ENCODE measurements at places on chromosomes 3 and 15. TPM values are rescaled to one million over a fixed set of nuclear protein-coding genes. Genes with fewer than 3 reads are reported as not detected.

DNA sequence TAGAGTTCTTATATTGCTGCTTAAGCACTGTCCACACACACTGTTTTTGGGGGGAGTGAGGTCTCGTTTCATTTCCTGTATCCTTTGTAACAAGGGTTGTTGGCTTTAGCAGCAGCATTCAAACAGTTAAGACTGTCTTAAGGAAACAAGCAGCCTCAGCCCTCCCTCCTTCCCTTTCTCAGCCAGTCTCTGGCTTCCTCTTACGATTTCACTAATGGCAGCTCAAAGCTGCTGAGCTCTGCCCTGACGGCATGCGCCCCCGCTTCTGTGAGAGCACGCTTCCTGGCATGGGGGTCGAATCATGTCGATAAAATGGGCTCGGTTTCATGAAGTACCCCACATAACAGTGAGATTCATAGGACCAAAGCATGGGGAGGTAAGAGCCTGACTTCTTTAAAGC lies 105.0 kb downstream of the KLHL25 start:
- H3K27ac ChIP-seq: peak overlapping the region; percentile 64
- H3K4me3 ChIP-seq: peak overlapping the region; percentile 41
- no peaks in the 10 kb centered on the region for H3K27me3 ChIP-seq
- peaks cover 69% of the 10 kb centered on the region for H3K36me3 ChIP-seq

DNA sequence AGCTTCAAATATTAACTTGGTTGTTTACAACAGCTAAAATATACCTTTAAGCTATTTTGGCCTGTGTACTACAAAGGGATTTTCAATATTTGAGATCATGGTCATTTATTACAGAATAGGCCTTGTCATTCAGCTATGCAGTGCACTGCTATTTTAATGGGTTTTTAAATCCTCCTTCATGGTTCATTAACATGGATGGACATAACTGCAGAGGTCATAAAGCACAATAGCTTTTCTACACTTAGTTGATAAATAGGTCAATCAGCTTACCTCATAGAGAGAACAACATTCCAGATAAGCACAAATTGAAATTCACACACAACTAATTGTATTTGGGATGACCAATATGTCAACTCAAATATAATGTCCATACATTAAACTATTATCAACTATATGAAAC lies 403.7 kb downstream of the CNTN3 start:
- no peak overlapping the region for H3K4me3 ChIP-seq
- H3K27ac ChIP-seq: no peak overlapping the region
- H3K36me3 ChIP-seq: no peaks in the 10 kb centered on the region
- DNase-seq: no peak

DNA sequence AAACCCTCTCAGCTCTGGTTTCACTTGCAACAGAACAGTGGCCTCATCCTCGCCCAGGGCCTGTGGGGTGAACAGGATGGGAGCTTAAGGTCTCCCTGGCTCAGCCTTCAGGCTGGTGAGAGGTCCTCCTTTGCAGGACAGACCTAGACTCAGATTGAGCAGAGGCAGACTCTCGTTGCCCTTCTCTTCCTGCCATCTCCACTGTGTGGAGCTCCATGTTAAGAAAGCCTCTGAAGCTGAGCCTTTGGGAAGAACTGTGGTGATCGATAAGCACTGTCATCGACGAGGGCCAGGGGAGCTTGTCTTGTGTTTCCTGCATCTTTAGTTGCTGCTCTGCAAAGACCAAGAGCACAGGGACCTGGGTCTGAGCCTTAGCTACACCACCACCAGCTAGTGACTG lies 37.8 kb upstream of the GRIP2 start:
- no peak overlapping the region for H3K27ac ChIP-seq
- H3K4me1 ChIP-seq: no peaks in the 10 kb centered on the region
- no peak overlapping the region for H3K4me3 ChIP-seq

DNA sequence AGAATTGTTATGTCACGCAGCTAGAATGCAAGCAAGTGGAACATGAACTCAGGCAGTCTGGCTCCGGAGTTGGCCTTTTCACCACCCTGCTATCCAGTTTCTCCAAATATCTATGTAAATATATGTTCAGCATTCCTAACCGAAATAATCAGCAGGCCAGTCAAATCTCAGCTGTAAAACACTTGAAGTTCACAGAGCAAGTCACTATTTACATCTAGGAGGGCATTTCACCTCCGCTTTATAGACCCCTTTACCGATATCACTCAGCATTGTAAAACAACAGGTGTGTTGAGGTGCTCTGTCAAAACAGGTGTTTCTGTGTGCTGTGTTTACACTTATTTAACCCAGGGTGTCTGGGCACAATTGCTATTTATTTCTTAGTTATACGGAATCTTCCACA lies 12.2 kb upstream of the HES1 start:
- H3K36me3 ChIP-seq: no peaks in the 10 kb centered on the region
- H3K4me3 ChIP-seq: no peak overlapping the region
- no peaks in the 10 kb centered on the region for H3K27me3 ChIP-seq

- no peak for DNase-seq
- H3K27me3 ChIP-seq: no peaks in the 10 kb centered on the region
- no peak overlapping the region for H3K27ac ChIP-seq
- H3K4me3 ChIP-seq: no peak overlapping the region
- H3K36me3 ChIP-seq: no peaks in the 10 kb centered on the region
- H3K4me1 ChIP-seq: no peaks in the 10 kb centered on the region
Observed at GRCh38 chr3:186991470-186991869, 61.1 kb downstream of the ST6GAL1 start.

GRCh38 chr3:43326891-43327581 lies 40.7 kb downstream of the SNRK start:
- H3K4me3 ChIP-seq: no peak overlapping the region
- H3K27ac ChIP-seq: peak overlapping the region; percentile 5
- H3K27me3 ChIP-seq: no peaks in the 10 kb centered on the region
- DNase-seq: no peak

- no peaks in the 10 kb centered on the region for H3K27me3 ChIP-seq
- no peak for DNase-seq
- no peak overlapping the region for H3K4me3 ChIP-seq
- H3K36me3 ChIP-seq: no peaks in the 10 kb centered on the region
- peak overlapping the region; percentile 18 for H3K27ac ChIP-seq
- peaks cover 76% of the 10 kb centered on the region for H3K4me1 ChIP-seq
Observed at GRCh38 chr3:136954980-136955780, 2.6 kb upstream of the IL20RB start.

- H3K27me3 ChIP-seq: no peaks in the 10 kb centered on the region
- peak overlapping the region; percentile 92 for H3K4me3 ChIP-seq
- no peaks in the 10 kb centered on the region for H3K36me3 ChIP-seq
- H3K4me1 ChIP-seq: peaks cover 19% of the 10 kb centered on the region
- H3K27ac ChIP-seq: peak overlapping the region; percentile 86
Observed at GRCh38 chr15:52529341-52529924, 753 bp upstream of the MYO5A start.

DNA sequence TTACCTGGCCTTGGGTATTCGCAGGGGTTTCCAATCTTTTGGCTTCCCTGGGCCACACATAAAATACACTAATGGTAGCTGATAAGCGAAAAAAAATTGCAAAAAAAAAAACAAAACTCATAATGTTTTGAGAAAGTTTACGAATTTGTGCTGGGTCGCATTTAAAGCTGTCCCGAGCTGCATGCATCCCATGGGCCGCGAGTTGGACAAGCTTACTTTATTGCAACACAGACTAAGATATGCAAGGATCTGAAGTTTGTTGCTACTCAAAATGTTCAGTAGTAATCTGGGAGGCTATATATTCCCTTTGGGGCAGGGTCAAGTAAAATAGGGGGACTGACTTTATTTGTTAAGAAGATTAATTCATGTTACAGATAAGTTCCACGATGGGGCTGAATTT lies 247.9 kb downstream of the CD47 start:
- no peak for DNase-seq
- H3K27me3 ChIP-seq: no peaks in the 10 kb centered on the region
- no peaks in the 10 kb centered on the region for H3K36me3 ChIP-seq
- no peak overlapping the region for H3K27ac ChIP-seq
- no peaks in the 10 kb centered on the region for H3K4me1 ChIP-seq

DNA sequence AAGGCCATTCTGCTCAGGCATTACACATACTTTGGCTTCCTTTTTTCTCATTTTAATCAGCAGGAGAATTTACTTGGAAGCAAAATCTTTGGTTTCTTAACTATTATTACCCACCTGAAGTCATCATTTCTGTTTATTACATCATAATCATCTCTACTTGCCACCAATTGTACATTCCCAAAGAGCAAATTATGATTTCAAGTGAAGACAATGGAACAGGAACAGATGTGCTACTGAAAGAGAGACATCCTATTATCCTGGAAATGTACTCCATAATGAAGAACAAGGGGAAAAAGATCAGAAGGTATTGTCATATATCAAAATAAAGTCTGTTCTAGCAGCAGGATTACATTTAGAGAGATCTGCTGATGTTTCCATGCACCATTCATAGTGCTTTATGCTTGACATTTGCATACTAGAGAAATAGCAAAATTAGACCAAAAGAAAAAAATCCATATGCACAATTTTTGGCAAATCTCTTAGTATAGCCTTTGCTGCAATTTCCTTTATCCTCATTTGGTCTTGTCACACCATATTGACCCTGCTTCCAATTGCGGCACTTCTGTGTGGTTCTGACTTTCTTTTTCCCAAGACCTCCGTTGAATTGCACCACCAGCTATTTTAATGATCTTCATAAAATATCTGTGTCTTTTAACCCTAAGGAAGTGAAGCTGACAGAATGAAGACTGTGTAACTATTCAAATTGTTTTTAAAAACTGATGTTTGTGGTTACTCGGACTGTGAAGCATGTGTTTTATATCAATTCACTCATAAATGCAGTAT lies 683.8 kb downstream of the ZNF385D start:
- H3K36me3 ChIP-seq: no peaks in the 10 kb centered on the region
- H3K27ac ChIP-seq: no peak overlapping the region
- H3K27me3 ChIP-seq: no peaks in the 10 kb centered on the region
- H3K4me3 ChIP-seq: no peak overlapping the region
- H3K4me1 ChIP-seq: no peaks in the 10 kb centered on the region
- DNase-seq: no peak

DNA sequence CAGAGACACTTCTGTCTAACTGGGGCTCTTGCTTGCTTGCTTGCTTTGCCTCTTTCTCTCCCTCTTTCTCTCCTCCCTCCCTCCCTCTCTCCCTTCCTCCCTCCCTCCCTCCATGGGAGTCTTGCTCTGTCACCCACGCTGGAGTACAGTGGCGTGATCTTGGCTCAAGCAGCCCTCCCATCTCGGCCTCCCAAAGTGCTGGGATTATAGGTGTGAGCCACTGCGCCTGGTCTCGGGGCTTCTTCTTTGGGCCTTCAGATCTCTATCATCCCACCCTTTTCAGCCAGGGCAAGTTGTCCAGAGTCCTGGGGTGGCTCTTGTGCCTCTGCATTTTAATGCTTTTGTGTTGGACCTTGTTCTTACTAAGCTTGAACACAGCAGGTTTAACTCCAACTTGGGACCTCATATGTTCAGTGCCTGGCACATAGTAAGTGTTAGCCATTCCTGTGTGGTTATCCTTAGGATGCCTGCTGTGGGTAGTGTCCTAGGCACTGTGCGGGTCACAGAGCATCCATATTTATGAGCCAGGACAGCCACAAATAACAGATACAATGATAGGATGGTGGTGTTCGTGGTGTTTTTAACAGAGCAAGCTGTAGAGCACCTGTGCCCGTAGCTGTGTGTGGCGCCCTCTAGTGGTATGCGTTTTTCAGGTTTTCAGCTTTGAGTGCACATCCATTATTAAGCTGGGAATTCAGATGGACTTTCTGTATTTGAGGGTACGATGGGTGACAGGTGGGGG lies 75.1 kb downstream of the CCK start:
- DNase-seq: peak; percentile 77
- no peaks in the 10 kb centered on the region for H3K27me3 ChIP-seq
- no peak overlapping the region for H3K4me3 ChIP-seq
- peaks cover 62% of the 10 kb centered on the region for H3K36me3 ChIP-seq
- peaks cover 8% of the 10 kb centered on the region for H3K4me1 ChIP-seq

- H3K27ac ChIP-seq: no peak overlapping the region
- peaks cover 3% of the 10 kb centered on the region for H3K27me3 ChIP-seq
- no peak overlapping the region for H3K4me3 ChIP-seq
Observed at GRCh38 chr3:44289882-44290462, 48.3 kb downstream of the TOPAZ1 start.

- H3K4me3 ChIP-seq: no peak overlapping the region
- no peaks in the 10 kb centered on the region for H3K27me3 ChIP-seq
- no peaks in the 10 kb centered on the region for H3K36me3 ChIP-seq
- H3K27ac ChIP-seq: no peak overlapping the region
- no peak for DNase-seq
Observed at GRCh38 chr3:197407526-197407925, 109.1 kb upstream of the DLG1 start.

DNA sequence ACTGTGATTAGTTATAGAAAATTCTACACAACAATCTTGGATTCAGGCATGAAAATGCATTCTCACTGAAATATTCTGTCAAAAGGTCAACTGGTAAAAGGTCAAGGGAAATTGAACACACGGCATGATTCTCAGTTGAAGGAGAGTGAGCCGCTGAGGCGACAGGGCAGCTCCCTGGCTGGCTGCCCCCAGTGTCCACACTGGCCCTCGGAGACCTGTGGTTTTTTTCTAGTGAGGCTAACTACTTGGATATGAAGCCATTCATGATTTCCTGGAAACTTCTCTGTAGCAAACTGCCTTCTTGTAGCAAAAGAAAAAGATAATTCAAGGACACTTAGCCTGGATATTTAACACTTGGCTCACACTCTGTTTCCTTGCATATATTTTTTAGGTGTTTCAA lies 37.2 kb downstream of the AADACL2 start:
- DNase-seq: peak; percentile 64
- no peaks in the 10 kb centered on the region for H3K27me3 ChIP-seq
- H3K27ac ChIP-seq: peak overlapping the region; percentile 57

DNA sequence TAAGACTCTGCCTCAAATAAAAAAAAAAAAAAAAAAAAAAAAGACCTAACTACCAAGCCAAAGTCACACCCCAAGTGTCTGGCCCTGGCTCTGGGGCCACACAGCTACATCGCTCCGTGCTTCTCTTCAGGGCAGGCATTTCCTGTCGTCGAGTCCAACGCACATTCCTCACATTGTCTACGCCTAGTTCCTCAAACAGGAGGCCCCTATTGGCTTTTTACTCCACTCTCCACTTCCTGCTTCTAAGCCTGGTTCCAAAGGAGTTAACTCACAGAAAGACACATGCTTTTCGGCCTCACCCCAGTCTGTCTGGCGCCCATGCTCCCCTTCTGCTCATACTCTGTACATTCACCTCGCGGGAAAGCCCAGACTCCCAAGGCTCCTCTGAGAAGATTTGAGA lies 28.8 kb downstream of the KNG1 start:
- no peak overlapping the region for H3K27ac ChIP-seq
- H3K27me3 ChIP-seq: no peaks in the 10 kb centered on the region
- H3K4me1 ChIP-seq: peaks cover 3% of the 10 kb centered on the region
- DNase-seq: no peak
- no peak overlapping the region for H3K4me3 ChIP-seq
- H3K36me3 ChIP-seq: no peaks in the 10 kb centered on the region

GRCh38 chr3:175399156-175399840 lies 540.2 kb downstream of the NAALADL2 start:
- no peaks in the 10 kb centered on the region for H3K27me3 ChIP-seq
- no peak overlapping the region for H3K4me3 ChIP-seq
- H3K36me3 ChIP-seq: no peaks in the 10 kb centered on the region
- no peak for DNase-seq

The UACA gene
- total RNA-seq: 28.4 TPM

The RTP1 gene
- total RNA-seq: not detected

The ATP11B gene
- total RNA-seq: 160 TPM

The P2RY12 gene
- total RNA-seq: not detected

The GOLGA6L7 gene
- not detected for total RNA-seq

The ISLR2 gene
- total RNA-seq: 0.57 TPM

The SCN11A gene
- total RNA-seq: 0.11 TPM

The P2RY13 gene
- 3.4 TPM for total RNA-seq

The PHLDB2 gene
- total RNA-seq: 39.8 TPM

The POLR2H gene
- total RNA-seq: 116 TPM
